DMS79 (cell line): ENCODE measurements at places on chromosomes 16 and 17.

DNA sequence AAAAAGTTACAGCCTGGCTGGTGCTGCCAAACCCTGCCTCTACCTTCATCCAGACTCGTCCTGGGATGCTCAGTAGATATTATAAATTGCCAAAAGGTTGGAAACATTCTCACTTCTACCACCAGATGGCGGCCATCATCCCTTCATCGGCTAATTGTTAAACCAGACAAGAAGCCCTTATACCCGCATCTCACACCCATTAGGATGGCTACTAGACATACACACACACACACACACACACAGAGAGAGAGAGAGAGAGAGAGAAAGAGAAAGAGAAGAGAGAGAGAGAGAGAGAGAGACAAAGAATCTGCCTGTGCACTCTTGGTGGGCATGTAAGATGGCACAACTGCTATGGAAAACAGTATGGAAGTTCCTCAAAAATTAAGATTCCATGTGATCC is 15.0 kb upstream of the SCIMP start:
- peak; percentile 34 for DNase-seq

- no peak for DNase-seq
Measured at GRCh38 chr16:5466551-5466950, 369.0 kb upstream of the EEF2KMT start.

GRCh38 chr16:20859699-20860098 is 40.5 kb downstream of the DCUN1D3 start:
- no peak for DNase-seq

DNA sequence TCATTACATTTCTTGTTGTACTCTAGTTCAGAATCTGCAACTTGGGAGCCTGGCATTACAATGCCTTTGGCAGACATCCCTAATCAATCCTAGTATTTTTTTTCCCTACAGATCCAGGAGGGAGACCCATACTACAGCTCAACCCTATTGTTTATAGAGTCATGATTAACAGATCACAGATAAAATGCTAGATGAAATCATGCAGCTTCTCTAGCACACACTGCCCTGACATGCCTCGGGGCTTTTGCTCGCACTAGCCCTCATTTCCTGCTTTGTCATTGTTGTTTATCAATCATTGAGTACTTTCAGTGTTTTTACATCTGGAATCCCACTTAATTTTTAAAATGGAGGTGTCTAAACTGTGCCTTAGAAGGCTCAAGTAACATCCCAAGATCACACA is 412.5 kb downstream of the CA10 start:
- DNase-seq = no peak

- no peak for DNase-seq
Measured at GRCh38 chr17:41959336-41960095, 7.1 kb upstream of the CNP start.

DNA sequence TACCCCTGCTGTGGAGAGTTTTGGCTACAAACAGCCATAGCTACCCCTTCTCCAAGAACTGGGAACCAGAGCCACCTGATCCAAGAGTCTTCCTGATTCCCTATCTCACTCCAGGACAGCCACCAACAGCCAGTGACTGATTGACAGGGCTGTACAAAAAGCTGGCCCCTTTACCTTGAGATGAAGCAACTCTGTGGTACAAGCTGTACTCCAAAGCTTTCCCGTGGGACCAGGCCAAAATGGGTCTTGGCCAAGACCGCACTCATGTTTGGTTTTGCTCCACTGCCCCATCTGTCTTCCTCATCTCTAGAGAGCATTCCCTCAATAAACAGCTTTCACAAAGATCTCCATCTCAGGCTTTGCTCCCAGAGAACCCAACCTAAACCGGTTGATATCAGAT is 43.6 kb downstream of the RNF157 start:
- DNase-seq = no peak

GRCh38 chr16:52251495-52251894 is 295.4 kb downstream of the TOX3 start:
- no peak for DNase-seq

DNA sequence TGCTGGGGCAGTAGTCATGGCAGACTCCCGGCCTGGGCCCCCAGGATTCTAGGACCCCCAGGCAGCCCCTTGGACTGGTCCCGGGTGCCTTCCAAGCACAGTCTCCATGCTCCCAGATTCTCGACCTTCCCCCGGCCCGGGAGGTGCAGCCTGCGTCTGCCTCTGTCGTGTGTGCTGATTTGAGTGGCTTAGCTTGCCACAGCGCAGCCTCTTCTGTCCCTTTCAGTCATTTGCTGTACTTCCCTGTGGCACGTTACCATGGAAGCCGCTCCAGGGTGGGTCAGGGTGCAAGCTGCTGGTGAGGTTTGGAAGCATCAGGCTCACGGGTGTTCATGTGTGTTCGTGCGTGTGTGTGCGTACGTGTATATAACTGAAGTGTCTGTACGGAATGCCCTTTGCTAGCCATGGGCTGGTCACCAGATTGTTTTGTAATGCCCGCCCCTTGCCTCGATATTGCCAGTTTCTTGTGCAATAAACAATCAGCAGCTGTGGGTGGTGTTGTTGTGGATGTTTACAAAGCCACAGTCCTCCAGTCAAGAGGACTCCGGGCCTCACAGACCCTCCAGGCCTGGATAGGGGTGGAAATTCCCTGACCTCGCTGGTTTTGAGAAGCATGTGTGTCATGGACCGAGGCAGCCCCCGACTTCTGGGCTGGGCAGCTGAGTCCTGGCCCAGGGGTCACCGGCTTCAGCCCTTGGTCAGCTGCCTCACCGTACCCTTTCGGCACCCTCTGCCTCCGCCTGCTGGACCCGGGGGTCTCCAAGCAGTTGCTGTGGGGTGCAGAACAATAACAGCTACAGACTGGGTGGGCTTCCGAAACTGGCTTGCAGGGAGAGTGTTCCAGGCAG is 9.7 kb upstream of the CLEC18A start:
- DNase-seq = peak; percentile 52

GRCh38 chr17:42270170-42270535 is 6.0 kb downstream of the STAT5B start:
- DNase-seq = no peak
